ENCODE measurements at places on chromosomes 12 and 14.

DNA sequence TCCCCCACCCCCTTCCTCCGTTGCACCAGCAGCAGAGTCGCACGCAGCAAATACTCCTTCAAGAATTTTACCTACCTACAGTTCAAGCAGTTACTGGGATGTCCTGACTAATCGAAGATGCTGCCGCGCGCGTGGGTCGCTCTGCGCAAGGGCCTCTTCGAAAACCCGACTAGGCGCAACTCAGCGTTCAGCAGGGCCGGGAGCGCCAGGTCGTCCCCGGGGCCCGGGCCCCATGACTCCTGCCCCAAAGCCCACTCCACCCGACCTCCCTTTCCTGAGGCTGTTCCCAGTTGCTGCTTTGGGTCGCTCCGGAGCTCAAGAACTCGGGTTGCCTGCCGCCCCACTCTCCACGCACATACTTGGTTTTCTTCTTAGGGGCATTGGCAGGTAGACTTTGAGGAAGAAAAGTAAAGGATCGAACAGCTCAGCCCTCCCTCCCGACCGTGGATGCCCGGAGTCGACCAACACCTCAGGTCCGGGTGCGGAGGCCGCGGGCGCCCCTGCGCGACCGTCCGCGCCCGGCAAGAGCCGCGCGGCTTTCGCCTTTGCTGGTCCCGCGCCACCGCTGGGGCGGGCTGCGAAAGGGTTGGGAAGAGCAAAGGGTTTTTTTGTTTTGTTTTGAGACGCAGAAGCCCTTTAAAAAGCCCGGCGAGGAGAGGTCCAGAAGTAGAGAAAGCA lies 1.9 kb downstream of the BMP4 start:
- no peak for DNase-seq

DNA sequence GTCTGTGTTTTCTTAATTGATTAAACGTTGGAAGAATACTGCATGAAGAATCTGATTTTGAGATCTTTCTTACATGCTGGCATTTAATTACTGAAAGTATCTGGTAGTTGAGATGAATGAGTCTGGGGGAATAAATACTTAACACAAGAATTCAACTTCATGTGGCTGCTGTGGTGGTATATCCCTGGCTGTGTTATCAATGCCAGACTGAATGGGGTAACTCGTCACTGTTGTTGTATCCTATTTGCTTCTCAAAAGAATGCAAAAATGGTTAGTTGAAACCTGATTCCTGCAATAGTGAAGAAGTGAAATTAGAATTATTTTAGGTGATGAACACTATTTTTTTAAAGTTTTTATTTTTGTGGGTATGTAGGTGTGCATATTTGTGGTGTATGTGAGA lies 72.5 kb downstream of the HMGA2 start:
- no peak for DNase-seq

GRCh38 chr14:77976591-77976990 lies 176.7 kb downstream of the ADCK1 start:
- no peak for DNase-seq

DNA sequence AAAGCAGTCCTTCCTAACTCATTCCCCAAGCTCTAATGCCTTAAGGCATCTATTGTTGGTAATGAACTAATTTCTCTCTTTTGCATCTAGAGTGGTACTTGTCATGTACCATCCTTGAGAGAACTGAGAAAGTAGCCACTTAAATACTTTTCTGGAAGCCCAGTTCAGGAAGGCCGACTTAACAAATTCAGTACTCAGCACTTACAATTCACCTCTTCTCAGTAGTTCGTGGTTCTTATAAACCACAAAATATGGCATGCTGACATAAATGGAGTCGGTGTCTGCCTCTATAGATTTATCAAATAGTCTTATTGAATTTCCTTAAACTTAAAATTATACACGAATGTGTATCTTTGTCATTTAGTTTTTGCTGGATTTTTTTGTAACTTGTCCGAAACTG lies 9.4 kb upstream of the COCH start:
- no peak for DNase-seq

DNA sequence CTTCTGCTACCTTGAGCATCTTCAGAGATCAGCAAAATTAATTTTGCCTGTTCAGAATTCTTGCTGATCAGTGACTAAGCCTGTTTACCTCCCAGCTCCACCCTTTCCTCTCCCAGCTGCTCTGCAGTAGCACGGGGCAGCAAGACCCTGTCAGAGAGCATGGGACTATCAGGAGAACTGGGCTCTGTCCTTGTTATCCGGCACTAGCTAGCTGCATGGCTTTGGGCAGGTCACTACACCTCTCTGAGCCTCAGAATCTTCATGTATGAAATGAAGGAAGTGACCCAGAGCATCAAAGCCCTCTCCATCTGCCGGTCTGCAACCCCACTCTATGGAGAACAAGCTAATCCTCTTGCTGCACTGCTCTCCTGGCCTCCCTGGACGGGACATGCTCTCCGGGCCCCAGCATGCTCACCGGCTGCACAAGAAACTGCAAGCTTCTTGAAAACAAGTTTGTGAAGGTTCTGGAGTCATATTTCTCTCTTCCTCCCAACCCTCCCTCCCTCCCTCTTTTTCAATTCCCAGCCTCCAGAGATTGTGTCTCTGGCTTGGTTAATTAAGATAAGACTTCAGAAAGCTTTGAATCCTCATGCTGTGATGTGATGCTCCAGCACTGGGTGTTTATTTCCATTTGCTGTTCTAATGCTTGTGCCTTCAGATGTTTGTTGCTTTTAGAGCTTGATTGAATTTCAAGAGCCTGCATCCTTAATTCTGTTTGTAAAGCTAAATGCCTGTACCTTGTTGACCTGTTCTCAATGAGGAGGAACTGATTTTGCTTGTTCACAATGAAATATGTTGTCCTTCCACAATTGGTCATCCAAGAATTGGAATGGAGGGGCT lies 101.1 kb downstream of the CRACR2A start:
- DNase-seq: no peak

- no peak for DNase-seq
Observed at GRCh38 chr14:100086361-100086760, 21.1 kb downstream of the EVL start.

GRCh38 chr12:96436366-96437170 lies 36.3 kb upstream of the CDK17 start:
- DNase-seq: no peak

- DNase-seq: no peak
Observed at GRCh38 chr14:49405291-49405690, 180.9 kb downstream of the RPS29 start.

DNA sequence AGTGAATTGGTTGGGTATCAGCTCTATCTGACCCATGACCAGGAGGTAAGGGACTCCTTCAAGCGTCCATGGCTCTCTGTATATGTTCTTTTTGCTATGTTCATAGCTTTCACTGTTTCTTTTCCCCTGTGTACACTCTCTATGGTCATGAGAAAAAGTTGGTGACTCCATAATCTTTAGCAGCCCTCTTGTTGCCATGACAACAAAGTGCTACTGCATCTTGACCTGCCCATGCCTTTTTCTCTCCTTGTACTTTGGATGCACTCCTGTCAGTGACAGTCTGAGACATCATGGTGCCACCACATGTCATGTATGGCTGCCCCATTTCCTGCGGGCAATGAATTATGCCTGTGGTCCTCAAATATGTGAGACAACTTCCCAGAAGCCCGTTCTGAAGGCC lies 280.2 kb downstream of the TMEM121 start:
- no peak for DNase-seq

DNA sequence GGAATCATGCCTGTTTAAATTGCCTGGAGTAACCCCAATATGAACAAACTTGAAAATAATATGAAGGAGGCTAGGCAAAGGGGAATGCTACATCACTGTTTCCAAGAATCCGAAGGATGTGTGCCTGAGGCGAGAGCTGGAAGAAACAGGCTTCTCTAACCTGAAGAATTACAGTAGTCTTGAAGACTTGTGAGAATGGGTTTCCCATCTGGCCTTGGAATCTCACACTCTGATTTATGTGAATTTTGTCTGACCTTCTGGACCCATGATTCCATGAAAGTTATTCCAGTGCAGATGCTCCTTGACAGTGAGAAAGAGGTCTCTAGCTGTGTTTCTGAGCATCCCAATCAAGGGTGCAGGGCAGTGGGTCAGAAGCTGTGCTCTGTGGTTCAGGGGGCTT lies 122.1 kb upstream of the PARP11 start:
- DNase-seq: no peak

GRCh38 chr12:71107936-71108335 lies 49.9 kb downstream of the TSPAN8 start:
- peak; percentile 10 for DNase-seq

DNA sequence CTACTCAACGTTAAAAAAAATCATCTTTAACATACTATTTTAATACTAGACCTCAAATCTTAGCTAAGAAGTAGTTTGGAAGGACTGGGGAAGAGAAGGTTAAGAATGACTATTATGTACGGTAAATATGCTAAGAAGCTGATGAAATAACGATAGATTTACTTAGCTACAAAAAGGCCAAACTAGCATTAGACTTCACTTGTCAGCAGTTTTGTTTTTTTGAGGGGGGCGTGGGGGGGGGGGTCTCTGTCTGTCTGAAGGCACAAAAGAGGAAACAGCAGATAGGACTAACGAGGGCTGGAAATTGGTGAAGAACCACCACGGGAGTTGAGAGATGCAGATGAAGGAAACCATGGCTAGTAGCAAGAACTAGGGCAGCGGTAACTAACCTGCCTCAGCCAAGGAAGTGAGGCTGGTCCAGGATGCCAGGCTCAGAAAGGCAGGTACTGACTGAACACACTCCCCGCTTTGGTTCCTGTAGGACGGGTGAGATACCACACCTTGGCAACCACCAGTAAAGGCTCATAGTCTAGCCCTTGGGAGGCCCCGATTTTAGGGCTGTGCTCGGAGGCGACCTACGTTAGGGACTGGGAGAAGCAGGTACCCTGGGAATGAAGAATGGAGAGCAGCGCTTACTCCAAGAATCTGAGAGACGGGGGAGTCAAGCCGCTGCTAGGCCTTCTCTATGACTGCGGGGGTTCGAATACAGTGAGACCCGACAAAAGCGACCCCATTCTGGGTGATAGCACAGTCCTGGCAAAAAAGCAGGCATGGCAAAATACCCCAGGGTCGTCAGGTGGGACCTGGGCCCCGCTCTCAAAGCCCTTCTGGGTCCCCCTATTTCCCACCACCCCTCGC lies 675 bp downstream of the NEDD8 start:
- no peak for DNase-seq

DNA sequence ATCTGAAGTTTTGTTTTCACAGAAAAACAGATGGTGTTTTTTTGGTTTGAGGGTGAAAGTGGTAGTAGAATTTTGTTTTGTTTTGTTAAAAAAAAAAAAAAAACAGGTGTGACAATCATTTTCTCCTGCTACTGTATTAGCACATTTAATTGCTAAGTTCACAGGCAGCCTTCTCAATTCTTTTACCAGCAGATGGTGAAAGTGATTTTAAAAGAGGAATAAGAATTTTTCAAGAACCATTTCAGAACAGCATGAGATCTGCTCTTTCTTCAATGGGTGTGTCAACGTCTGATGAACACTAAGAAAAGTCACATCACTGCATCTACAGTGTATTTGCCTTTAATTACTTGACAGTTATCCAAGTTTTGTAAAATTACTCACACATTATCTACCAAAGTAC lies 303.7 kb upstream of the USP15 start:
- DNase-seq: no peak

DNA sequence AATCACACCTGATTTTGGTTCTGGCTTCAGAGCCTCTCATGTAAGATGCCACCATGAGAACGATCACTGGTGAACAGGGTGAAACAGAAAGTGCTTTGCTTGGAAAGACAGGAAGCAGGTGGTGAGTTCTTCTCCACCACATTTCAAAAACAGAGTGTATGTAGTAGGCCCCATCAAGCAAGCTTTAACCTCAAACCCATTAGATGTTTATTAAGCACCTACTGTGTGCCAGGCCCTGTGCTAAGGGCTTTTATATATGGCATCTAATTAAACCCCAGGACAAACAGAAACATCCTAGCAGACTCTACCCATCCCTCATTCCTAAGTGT lies 47.8 kb upstream of the MED13L start:
- DNase-seq: no peak

DNA sequence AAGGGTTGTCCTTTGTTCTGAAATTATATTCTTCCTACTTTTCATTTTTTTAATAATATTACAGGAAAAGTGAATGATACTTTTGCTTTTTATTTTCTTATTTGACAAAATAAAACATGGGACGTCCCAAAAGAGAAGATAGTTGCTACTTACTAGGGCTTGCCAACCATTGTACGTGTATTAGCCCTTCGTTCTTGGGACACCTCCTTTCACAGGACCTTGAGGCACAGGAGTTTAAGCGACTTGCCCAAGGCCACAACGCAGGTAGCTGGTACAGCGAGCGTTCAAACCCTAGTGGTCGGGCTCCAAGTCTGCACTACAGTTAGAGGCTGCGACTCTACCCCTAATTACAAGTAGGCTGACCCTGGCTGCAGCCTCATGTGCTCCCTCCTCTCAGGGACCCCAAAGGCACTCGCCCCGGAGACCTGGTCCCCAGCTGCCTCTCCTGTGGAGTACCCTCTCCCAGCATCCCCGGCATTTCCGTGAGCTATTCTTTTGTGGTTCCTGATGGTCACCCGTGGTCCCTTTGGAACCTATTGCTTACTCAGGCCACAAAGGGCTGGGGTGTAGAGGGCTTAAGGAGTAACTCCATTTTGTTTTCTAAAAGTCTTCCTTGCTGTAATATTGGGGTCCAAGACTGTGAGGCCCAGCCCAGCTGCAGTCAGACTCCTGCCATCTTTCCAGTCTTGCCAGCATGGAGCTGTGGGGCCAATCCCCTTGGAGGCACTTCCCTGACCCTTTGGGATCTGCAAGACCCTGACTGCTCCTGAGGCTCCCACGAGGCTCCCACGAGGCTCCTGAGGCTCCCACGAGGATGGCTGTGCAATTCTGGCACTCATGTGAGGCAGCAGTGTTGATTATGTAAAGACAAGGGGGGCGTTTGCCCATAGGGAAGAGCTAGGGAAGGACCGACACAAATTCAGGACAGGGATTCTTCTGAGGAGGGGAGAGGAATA lies 49.7 kb downstream of the IQSEC3 start:
- no peak for DNase-seq

- DNase-seq: no peak
Observed at GRCh38 chr12:1199700-1200099, 208.7 kb downstream of the ERC1 start.

DNA sequence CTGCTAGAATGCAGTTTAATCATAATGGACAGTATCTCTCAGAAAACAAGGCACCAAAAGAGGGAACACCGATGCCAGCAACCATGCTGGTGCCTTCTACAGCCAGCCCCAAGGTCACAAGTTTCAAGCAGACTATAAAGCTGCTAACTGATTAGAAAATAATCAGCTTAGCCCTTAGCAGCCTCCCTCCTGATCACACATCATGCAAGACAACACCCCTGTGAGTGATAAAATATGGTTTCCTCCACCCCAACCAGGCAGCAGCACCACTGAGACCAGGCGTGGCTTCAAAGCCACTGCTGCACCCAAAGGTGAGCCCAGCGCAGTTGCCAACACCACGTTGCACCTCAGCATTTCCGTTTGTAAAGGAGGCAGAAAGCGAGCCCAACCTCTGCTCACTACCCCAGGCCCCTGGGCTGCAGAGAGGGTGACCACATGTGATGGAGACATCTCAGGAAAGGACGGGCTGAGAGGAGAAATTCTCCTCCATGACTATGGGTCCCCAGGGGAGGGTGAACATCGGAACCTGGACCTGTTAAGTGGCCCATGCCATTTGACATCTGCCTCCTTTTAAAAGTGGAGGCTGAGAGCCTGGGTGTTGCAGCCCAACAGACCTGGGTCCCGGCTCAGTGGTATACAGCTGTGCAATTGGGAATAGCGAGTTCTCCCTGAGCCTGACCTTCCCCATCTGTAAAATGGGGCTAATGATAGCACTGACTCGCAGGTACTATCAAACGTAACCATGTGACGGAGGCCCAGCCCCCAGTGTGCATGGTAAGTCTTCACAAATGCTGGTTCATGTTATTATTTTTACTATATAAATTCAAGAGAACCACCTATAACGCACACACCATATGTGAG lies 11.5 kb downstream of the ZFP36L1 start:
- DNase-seq: no peak

GRCh38 chr12:88401155-88401554 lies 179.1 kb downstream of the KITLG start:
- no peak for DNase-seq
